NCI-H524 treated with DMSO at 0.1 percent for 48 hours (cell line): ENCODE measurements at places on chromosomes 2 and 18.

GRCh38 chr2:55063226-55063625 is 13.0 kb upstream of the RTN4 start:
- peak; percentile 91 for DNase-seq

- no peak for DNase-seq
Measured at GRCh38 chr2:208279236-208279635, 13.2 kb downstream of the PIKFYVE start.

DNA sequence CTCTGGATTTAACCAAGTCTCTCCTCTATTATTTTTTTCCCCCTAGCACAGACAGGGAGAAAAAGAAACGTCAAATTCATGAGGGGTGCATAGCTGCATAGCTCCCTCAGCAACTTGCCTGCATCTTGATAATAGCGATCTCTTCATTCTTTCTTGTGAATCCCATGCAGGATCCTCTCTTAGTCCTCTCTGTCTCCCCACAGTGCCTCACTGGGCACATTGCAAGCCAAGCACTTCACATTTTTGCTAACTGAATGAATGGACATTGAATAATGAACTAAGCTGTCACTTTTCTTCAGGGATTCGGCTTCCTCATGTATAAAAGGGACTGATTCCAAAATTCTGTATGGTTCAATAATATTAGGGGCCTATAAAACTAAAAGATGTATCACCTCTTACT is 2.9 kb upstream of the EPB41L3 start:
- peak; percentile 30 for DNase-seq

GRCh38 chr2:22485486-22485885 is 899.5 kb upstream of the KLHL29 start:
- DNase-seq = no peak

DNA sequence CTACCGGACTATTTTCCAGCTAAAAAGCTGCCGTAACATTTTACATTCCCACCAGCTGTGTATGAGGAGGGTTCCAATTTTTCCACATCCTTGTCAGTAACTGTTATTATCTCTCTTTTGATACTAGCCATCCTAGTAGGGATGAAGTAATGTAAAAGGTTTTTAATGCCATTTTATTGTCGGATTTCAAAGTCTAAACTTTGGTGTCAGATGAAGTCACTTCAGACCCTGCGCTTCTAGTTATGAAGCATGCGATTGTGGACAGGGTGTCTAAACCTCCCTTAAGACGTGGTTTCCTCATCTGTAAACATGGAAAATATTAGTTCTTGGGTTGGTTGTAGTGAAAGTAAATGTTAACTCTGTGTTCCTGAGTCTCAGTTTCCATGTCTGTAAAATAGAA is 4.7 kb downstream of the DGKD start:
- DNase-seq = no peak

DNA sequence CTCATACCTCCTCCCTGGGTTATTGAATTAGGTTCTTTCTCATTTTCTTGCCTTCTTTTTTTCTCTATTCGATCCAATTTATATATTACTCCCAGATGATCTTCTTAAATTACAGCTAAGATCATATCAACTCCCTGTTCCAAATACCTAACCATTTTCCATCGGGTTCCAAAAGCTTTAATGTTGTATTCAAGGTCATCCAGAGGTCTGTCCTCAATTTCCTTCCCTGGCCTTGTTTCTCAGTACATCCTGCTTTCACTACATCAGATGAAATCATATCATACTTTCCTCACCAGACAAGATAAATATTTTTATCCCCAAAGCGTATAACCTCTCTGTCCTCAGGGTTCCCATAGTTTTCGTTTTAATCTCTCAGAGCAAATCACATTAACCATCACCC is 36.3 kb upstream of the GREB1L start:
- no peak for DNase-seq

DNA sequence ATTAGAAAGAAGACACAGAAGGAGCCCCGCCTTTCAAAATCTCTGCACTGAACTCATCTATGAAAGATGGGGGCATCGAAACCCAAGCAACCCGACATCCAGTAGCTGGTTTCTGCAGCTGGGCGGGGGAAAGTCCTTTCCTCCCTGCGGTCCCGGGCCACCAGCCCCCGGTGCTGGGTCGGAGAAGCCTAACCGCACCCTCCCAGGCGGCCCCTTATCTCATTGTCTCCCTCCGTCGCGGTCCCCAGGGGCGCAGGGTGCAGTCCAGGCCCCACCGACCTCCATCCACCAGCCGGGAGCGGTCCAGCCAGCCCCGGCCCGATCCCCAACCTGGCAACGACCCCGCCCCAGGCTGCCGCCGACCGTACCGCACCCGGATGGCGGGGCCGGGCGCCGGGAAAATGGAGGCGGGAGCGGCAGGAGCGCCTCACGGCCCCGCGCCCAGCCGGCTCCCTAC is 452 bp downstream of the RAPH1 start:
- no peak for DNase-seq

DNA sequence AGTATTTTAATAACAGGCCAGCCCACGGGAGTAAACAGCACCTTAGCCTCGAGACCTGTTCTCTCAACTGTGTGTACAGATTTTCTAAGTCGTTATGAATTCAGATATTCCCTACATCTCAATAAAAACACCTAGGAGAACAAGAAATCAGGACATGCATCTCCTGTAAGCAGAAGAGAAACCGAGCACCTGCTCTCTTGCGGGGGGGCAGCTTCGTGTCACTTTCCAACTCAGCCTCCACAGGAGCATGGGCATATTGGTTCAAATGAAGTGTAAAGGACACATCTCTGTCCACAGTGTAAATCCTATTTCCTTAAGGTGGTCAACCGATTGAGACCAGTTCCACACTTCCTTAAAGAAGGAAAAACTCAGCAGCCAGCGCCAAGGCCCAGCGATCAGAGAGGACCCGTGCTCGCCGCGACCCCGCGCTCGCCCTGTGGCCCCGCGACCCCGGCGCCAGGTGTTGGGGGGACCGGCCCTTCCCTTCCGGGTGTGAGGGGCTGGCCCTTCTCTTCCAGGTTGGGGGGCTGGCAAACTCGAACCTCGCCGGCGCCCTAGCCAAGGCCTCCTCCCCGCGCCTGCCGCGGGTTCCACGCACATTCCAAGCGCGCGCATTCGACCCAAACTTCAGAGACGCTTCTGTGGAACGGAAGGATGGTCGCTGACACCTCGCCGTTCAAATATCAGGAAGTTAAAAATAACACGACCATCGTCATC is 652 bp downstream of the SH3YL1 start:
- DNase-seq = no peak

GRCh38 chr2:241863536-241863954 is 4.9 kb upstream of the PDCD1 start:
- no peak for DNase-seq

GRCh38 chr2:12044857-12045256 is 298.4 kb downstream of the LPIN1 start:
- no peak for DNase-seq

GRCh38 chr18:13222856-13223281 is 4.3 kb downstream of the LDLRAD4 start:
- peak; percentile 26 for DNase-seq

- no peak for DNase-seq
Measured at GRCh38 chr2:207871506-207871905, 101.8 kb upstream of the FZD5 start.

- peak; percentile 45 for DNase-seq
Measured at GRCh38 chr2:30225131-30225762, 6.1 kb upstream of the LBH start.

DNA sequence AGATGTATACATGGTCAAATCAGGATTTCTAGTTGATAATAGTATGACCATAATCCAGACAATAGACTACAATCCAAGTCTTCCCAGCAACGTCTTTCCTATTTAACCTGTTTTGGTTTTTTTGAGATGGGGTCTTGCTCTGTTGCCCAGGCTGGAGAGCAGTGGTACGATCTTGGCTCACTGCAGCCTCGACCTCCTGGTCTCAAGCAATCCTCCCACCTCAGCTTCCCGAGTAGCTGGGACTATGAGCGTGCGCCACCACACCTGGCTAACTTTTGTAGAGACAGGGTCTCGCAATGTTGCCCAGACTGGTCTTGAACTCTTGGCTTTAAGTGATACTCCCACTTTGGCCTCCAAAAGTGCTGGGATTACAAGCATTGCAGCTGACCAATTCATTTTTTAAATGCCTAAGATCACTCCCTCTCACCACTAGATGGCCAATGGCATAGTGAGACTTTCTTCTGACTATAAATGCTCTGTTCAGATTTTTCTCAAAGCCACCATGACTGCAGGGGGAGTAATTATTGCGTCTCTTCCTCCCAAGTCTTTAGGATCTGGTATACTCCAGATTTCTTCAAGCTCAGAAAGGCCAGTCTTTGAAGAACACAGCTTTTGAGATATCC is 47.6 kb downstream of the HNRNPLL start:
- no peak for DNase-seq

GRCh38 chr2:174487108-174487819 is 435 bp upstream of the GPR155 start:
- DNase-seq = peak; percentile 64

DNA sequence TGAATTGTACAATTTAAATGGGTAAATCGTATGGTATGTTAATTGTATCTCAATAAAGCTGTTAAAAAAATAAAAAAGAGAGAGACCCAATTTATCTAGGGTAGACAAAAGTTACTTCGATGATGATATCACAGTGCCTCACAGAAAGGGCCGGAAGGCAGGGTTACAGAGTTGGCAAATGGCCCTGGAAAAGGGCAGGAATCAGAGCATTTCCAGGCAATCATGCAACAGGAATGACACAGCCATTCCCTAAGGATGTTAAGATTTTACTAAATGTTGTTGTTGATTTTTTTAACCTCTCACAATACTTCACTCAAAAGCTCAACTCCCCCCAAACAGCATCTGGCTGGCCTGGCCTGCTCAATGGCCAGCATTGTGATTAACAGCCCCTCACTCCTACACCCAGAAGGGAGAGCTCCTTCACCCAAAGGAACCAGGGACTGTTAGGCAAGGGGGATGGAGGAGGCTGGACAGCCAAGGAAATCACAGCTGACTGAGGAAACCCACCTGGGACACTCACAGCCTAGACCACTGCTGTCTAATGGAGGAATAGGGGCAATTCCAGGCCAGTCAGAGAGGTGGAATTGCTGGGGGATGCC is 7.7 kb upstream of the SP100 start:
- no peak for DNase-seq

DNA sequence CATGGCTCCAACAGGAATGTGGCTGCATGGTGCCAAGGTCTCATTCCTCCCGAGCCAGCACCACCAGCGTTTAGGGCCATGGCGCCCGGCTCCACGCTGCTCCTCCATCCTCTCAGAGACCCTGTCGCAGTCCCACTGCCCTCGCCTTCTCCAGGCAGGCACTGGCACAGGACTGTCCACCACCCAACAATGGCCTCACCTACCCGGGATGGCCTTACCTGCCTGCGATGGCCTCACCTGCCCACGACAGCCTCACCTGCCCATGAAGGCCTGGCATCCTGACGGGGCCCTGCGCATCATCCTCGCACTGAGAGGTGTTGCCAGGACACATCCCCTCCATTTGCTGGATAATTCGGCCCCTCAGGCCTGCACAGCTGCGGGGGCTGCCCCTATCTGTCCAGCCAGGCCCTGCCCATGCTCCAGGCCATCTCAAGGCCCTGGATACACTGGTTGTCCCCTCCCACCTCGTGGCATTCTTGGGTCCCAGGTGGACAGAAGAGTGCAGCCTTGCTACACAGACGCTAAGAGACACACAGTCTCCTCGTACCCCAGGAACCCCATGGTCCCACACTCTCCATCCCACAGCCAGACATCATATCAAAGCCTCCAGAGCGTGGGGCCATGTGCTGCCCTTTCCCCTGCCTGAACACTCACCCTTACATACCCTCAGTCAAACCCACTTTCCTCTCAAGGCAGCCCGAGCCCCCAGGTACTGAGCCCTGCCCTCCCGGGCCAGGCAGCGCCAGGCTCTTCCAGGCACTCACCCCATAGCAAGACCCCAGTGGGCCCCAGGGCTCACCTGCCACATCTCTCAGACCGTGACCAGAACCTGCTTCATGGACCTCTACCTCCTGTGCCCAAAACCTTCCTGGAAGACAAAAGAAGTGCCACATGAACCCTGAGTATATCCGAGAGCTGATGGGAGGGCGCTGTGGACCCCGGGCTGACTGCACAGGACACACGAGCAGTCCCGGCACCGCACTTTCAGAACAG is 268.6 kb downstream of the EIPR1 start:
- DNase-seq = no peak

- no peak for DNase-seq
Measured at GRCh38 chr2:137960223-137960622, 4.0 kb upstream of the HNMT start.

GRCh38 chr18:48326901-48327675 is 82.1 kb downstream of the ZBTB7C start:
- DNase-seq = no peak

DNA sequence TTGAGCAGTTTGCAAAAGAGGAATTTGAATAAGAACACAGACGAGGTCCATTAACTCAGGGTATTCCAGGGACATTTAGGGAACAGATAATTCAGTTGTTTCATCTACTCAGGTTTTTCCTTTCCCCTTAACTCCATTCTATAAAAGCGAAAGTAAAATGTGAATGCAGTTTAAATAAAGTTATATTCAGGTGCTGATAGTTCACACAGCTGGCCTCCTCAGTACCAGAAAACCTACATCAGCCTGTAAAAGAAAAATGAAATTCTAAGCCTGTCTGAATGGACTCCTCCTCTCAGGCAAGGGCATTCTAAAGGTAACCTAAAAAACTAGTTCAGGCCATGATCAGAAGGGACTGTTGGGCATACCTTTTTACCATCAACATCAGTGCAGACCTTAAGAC is 873.8 kb downstream of the SUCLG1 start:
- no peak for DNase-seq

GRCh38 chr18:52979892-52980291 is 639.9 kb downstream of the DCC start:
- DNase-seq = no peak

DNA sequence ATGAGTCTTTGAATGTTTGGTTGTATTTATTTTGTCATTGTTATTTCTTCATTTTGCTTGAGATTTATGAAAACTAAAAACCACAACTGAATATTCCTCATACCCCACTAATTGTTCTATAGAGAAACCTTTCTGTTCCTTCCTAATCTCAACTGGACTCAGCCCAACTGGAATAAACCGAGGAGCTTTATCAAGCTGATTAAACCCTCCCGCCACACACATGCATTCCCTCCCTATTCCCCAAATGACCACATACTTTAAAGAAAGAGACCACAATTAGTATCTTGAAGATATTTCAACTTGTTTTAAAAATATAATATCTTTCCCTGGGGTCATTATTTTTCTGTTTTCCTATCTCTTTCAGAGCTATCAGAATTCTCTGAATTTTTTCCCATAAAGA is 107.5 kb downstream of the OSR1 start:
- no peak for DNase-seq
